Lower lobe of right lung (tissue), 2 donors: ENCODE measurements at places on chromosomes 11 and 22. TPM values are rescaled to one million over a fixed set of nuclear protein-coding genes. Genes with fewer than 3 reads are reported as not detected.
A peak's percentile ranks its signal among the peaks of the same experiment; 100 is the strongest.

GRCh38 chr11:35040221-35040942 is 98.6 kb upstream of the CD44 start:
- no peaks in the 10 kb centered on the region for H3K27me3 ChIP-seq
- no peak overlapping the region for H3K4me3 ChIP-seq
- peaks cover 34% of the 10 kb centered on the region for H3K4me1 ChIP-seq

DNA sequence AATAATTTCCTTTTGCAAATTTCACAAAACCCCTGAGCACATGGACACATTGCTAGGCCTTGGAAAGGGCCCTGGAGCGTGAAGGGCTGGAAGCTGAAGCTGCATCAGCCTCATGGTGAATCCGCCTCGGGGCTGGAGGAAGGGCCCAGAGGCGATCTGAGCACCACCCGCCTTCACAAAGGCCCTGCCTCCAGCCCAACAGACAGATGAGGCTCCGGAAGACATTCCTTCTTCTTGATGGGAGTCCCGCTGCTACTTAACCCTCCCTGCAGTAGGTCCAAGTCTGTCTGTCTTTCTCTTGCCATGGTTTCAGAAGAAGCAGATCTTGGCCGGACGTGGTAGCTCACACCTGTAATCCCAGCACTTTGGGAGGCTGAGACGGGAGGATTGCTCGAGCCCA is 16.5 kb downstream of the ARRB1 start:
- H3K4me1 ChIP-seq = peaks cover 100% of the 10 kb centered on the region
- H3K27ac ChIP-seq = peak overlapping the region; percentile 28
- H3K36me3 ChIP-seq = peaks cover 3% of the 10 kb centered on the region
- no peak overlapping the region for H3K4me3 ChIP-seq
- DNase-seq = no peak

DNA sequence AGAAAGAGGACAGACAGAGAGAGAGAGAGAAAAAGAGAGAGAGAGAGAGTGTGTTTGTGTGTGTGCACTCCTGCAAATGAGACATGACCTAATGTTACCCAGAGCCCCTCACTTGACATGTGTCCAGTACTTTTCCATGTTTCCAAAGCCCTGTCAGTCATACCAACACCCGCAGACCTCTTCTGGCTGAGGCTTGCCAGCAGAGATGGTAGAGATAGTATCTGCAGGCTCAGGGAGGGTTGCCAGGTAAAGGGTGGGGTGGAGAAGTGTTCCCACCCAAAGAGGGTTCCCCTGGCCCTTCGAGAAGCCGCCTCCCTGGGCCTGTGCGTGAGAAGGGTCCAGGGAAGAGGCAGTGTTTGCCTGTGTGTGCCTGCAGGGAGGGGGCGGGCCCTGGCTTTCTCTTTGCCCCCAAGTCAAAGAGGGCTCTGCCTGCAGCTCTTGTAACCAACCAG is 40.7 kb downstream of the POU2F3 start:
- no peaks in the 10 kb centered on the region for H3K27me3 ChIP-seq
- no peak overlapping the region for H3K27ac ChIP-seq
- no peak overlapping the region for H3K4me3 ChIP-seq
- H3K4me1 ChIP-seq = no peaks in the 10 kb centered on the region

- DNase-seq = no peak
- H3K36me3 ChIP-seq = no peaks in the 10 kb centered on the region
- no peak overlapping the region for H3K4me3 ChIP-seq
- H3K4me1 ChIP-seq = peaks cover 11% of the 10 kb centered on the region
These were observed 4.5 kb upstream of the STARD10 start for GRCh38 chr11:72798361-72798760.

GRCh38 chr11:95915051-95915450 is 8.9 kb downstream of the MTMR2 start:
- H3K4me1 ChIP-seq = peaks cover 16% of the 10 kb centered on the region
- no peak for DNase-seq
- no peak overlapping the region for H3K27ac ChIP-seq

- H3K27ac ChIP-seq = no peak overlapping the region
- no peak overlapping the region for H3K4me3 ChIP-seq
- H3K27me3 ChIP-seq = no peaks in the 10 kb centered on the region
- peaks cover 63% of the 10 kb centered on the region for H3K36me3 ChIP-seq
These were observed 51.8 kb upstream of the OR4B1 start for GRCh38 chr11:48164836-48165235.

DNA sequence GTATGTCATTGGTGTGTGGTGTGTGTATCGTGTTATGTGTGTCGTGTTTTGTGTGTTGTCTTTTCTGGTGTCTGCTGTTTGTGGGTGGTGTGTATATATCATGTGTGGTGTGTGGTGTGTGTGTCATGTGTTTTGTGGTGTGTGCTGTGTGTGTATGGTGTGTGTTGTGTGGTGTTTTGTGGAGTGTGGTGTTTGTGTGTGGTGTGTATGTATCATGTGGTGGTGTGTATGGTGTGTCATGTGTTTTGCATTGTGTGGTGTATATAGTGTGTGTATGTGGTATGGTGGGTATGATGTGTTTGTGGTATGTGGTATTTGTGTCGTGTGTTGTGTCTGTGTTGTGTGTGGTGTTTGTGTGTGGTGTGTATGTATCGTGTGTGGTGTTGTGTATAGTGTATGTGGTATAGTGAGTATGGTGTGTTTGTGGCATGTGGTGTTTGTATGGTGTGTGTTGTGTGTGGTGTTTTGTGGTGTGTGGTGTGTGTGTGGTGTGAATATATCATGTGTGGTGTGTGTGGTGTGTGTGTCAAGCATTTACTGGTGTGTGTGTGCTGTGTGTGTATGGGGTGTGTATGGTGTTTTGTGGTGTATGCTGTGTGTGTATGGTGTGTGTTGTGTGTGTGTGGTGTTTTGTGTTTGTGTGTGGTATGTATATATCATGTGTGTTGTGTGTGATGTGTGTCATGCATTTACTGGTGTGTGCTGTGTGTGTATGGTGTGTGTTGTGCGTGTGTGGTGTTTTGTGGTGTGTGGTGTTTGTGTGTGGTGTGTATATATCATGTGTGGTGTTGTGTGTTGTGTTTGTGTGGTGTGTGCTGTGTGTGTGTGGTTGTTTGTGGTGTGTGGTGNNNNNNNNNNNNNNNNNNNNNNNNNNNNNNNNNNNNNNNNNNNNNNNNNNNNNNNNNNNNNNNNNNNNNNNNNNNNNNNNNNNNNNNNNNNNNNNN is 12.7 kb downstream of the PIM3 start:
- no peak overlapping the region for H3K27ac ChIP-seq
- no peaks in the 10 kb centered on the region for H3K27me3 ChIP-seq

DNA sequence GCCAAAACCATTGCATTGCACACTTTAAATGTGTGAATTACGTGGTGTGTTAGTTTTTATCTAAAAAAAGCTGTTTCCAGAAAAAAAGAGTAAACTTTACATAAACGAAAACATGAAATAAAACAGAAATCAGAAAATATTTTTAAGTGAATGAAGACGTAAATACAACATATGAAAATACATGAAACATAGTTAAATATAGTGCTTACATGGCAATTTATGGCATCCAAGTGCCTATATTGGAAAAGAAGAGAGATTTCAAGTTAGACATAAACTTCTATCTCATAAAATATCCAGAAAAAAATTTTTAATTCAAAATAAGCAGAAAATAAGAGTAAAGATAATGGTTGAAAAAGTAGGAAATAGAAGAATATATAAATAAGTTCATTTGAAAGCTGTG is 11.9 kb upstream of the OR8D2 start:
- H3K36me3 ChIP-seq = no peaks in the 10 kb centered on the region
- no peak overlapping the region for H3K4me3 ChIP-seq
- no peaks in the 10 kb centered on the region for H3K27me3 ChIP-seq
- no peak overlapping the region for H3K27ac ChIP-seq

GRCh38 chr11:115643549-115644270 is 139.5 kb upstream of the CADM1 start:
- no peaks in the 10 kb centered on the region for H3K4me1 ChIP-seq
- no peaks in the 10 kb centered on the region for H3K36me3 ChIP-seq
- H3K27me3 ChIP-seq = peaks cover 10% of the 10 kb centered on the region

GRCh38 chr11:69377029-69377952 is 83.3 kb downstream of the MYEOV start:
- no peaks in the 10 kb centered on the region for H3K4me1 ChIP-seq
- DNase-seq = no peak
- no peaks in the 10 kb centered on the region for H3K36me3 ChIP-seq
- no peak overlapping the region for H3K4me3 ChIP-seq

DNA sequence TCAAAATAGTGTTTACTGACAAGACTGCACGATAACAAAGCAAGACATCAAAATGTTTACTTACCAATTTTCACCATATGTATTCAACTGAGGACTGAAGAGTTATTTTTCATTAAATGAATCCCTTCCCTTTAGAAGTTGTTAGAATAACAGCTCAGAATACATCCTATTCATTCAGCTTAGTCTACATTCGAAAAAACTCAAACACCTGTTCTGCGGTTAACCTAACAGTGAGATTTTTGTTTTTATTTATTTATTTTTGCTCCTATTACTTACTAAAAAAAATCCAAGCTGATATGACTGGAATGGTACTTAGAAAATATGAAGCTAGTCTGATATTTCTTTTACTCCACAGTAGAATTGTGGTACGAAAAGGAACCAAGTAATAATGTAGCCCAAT is 10.0 kb downstream of the KCNA4 start:
- DNase-seq = no peak
- H3K4me1 ChIP-seq = no peaks in the 10 kb centered on the region
- H3K27ac ChIP-seq = no peak overlapping the region
- H3K27me3 ChIP-seq = no peaks in the 10 kb centered on the region
- no peak overlapping the region for H3K4me3 ChIP-seq

- H3K4me1 ChIP-seq = no peaks in the 10 kb centered on the region
- DNase-seq = no peak
- H3K27me3 ChIP-seq = no peaks in the 10 kb centered on the region
- no peak overlapping the region for H3K4me3 ChIP-seq
These were observed 155.7 kb downstream of the CWF19L2 start for GRCh38 chr11:107301878-107302277.

DNA sequence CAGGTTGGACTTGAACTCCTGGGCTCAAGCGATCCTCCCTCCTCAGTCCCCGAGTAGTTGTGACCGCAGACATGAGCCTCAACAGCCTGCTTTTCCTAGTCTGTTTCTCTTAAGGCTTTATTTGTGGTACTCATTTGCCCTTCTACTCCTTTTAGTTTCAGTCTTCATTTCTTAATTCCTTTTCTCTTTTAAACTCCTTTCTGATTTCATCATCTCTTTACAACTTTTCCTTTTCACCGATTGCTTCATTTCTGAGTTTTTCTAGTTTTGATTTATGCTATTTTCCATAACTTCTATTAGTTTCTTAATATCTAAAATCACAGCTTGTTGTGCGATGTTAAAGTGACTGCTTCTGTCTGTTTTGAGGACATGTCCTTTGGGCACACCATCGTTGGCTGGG is 17.3 kb upstream of the MRGPRF start:
- H3K36me3 ChIP-seq = no peaks in the 10 kb centered on the region
- no peaks in the 10 kb centered on the region for H3K27me3 ChIP-seq
- DNase-seq = no peak
- H3K4me3 ChIP-seq = no peak overlapping the region
- no peak overlapping the region for H3K27ac ChIP-seq

DNA sequence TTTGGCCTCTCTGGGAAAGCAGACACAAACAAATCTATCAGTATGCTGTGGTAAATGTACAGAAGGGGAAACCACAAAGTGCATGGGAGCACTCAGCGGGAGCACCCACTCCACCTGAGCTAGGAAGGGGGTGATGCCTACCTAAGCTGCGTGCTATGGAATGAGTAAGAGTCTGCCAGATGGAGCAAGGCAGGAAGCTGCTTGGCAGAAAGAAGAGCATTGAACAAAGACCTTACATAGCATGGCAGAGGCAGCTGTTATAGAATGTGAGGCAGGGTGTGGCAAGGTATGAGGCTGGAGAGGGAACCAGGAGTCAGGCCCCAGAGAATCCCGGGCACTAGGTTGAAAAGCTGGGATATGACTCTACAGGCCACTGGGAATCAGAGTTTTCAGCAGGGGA is 13.8 kb upstream of the MTFP1 start:
- peaks cover 65% of the 10 kb centered on the region for H3K36me3 ChIP-seq
- no peaks in the 10 kb centered on the region for H3K4me1 ChIP-seq
- H3K4me3 ChIP-seq = no peak overlapping the region
- H3K27ac ChIP-seq = no peak overlapping the region
- no peaks in the 10 kb centered on the region for H3K27me3 ChIP-seq

DNA sequence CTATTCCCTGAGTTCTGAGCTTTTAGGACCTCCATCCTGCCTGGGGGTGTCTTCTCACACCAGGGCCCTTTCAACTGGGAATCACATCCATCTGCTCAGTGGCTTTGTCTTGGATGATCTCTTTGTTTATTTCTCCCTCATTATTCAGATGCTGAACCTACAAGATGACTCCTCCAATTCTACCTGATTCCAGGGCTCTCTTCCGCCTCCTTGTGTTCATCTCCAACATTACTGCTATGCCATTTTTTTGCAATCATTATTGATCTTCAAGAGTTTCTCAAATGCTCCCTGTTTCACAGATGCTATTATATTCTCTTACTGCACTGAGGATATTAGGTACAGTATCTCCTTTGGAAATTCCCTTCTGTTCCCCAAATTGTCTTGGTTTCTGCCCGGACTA is 307.7 kb downstream of the SHANK2 start:
- no peaks in the 10 kb centered on the region for H3K4me1 ChIP-seq
- no peak overlapping the region for H3K27ac ChIP-seq
- no peaks in the 10 kb centered on the region for H3K36me3 ChIP-seq
- H3K4me3 ChIP-seq = no peak overlapping the region

DNA sequence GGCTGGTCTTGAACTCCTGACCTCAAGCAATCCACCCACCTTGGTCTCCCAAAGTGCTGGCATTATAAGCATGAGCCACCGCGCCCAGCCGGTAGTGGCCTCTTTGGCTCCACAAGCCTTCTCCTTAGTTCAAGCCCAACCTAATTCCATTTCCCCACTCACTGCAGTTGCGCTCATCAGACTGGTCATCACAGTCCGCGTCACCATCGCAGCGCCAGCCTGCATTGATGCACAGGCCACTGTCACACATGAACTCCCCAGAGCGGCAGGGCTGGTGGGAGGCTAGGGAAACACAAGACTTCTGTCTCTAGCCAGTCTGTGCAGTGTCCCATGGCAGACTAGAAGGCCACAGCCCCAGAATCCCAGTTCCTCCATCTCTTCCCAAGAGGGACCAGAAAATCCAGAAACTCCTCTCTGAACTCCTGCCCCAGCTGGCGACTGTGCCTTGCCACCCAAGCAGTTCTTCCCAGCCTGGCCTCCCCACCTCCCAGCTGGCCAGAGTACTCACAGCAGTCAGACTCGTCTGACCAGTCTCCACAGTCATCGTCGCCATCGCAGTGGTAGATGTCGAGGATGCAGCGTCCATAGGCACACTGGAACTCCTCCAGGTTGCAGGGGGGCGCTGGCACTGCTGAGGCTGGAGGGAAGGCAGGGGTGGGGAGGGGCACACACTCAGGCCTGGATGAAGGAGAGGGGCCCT is 19.8 kb downstream of the LRP4 start:
- no peak overlapping the region for H3K4me3 ChIP-seq
- H3K36me3 ChIP-seq = no peaks in the 10 kb centered on the region
- H3K4me1 ChIP-seq = no peaks in the 10 kb centered on the region
- H3K27ac ChIP-seq = no peak overlapping the region

- H3K27me3 ChIP-seq = no peaks in the 10 kb centered on the region
- peaks cover 48% of the 10 kb centered on the region for H3K4me1 ChIP-seq
- peak; percentile 74 for DNase-seq
- peak overlapping the region; percentile 76 for H3K27ac ChIP-seq
- no peaks in the 10 kb centered on the region for H3K36me3 ChIP-seq
- H3K4me3 ChIP-seq = no peak overlapping the region
These were observed 95.2 kb upstream of the TP53I11 start for GRCh38 chr11:45045683-45046471.

The OR56B1 gene
- total RNA-seq = not detected

The RAG2 gene
- not detected for total RNA-seq

The SLC17A6 gene
- not detected for total RNA-seq

The CALCA gene
- not detected for total RNA-seq

The ZNRF3 gene
- 11.3 TPM for total RNA-seq

The SPATA19 gene
- not detected for total RNA-seq

The NLRP10 gene
- not detected for total RNA-seq

The CRYBA4 gene
- total RNA-seq = not detected

The HTR3B gene
- total RNA-seq = not detected

The C11orf91 gene
- total RNA-seq = not detected

The DAGLA gene
- 7.1 TPM for total RNA-seq
